ENCODE measurements at places on chromosomes 5 and 9.

- no peak for DNase-seq
Observed at GRCh38 chr9:128910906-128911305, 9.9 kb upstream of the PHYHD1 start.

GRCh38 chr5:38166832-38167231, 91.5 kb upstream of the EGFLAM start:
- DNase-seq: no peak

GRCh38 chr9:28624771-28625170, 1051.5 kb upstream of the C9orf72 start:
- no peak for DNase-seq

- DNase-seq: no peak
Observed at GRCh38 chr5:78727786-78728761, 79.5 kb upstream of the LHFPL2 start.

- no peak for DNase-seq
Observed at GRCh38 chr5:58490402-58491050, 709 bp upstream of the GAPT start.

- DNase-seq: no peak
Observed at GRCh38 chr9:128685636-128686489, 3.2 kb upstream of the SET start.

DNA sequence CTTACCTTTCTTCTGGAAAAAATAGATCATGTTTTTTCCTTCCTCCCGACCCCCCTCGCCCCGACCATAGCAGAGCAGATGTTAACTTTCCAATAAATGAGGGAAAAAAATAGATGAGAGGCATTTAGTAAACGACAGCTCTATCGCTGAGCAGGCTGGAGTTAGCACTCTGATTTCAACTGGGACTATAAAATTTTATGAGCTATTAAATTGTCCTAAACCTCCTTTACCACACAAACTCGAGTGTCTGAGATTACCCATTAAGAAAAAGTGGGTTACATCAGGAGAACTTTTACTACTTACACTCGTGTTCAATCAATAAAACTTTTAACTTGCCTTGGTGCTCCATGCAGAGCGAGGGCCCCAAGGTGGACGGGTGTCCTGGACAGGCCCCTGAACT, 59.8 kb upstream of the RNU6ATAC start:
- DNase-seq: no peak

DNA sequence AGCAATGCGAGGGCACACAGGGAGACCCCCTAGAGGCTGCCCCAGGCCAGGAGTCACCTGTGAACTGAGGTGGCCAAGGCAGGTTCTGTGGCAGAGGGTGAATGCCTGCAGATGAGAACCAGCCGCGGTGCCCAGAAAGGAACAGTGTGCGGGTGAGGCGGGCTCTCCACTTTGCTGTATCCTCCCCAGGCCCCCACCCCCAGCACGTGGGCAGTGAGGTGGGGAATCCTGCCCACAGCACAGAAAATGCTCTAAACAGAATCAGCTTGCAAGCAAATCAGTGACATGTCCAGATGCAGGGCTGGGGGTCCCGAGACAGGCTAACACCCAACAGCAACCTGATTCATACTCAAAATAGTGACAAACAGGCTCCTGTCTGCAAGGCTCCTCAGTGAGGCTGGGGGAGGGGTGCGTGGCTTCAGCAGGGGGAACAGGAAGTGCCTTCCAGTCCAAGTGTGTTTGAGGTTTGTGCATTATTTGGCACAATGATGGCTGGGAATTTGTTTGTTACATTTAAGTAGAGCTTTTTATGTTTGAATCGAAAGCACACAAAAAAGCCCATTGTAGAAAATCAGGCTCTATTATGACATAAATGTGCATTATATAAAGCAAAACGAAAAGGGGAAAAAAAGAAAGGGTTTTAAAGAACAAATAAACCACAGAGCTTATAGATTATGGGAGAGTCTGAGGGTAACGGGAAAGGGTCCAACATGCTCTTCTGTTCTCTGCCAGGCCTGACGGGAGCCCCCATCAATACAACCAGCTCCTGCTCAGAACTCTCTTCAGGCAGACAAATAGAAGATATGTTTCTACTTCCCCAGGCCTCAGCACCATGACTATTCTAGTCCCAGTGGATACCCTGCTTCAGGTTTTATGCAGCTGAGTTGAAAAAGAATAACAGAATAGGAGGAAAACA, 201.3 kb downstream of the HSD17B3 start:
- no peak for DNase-seq

DNA sequence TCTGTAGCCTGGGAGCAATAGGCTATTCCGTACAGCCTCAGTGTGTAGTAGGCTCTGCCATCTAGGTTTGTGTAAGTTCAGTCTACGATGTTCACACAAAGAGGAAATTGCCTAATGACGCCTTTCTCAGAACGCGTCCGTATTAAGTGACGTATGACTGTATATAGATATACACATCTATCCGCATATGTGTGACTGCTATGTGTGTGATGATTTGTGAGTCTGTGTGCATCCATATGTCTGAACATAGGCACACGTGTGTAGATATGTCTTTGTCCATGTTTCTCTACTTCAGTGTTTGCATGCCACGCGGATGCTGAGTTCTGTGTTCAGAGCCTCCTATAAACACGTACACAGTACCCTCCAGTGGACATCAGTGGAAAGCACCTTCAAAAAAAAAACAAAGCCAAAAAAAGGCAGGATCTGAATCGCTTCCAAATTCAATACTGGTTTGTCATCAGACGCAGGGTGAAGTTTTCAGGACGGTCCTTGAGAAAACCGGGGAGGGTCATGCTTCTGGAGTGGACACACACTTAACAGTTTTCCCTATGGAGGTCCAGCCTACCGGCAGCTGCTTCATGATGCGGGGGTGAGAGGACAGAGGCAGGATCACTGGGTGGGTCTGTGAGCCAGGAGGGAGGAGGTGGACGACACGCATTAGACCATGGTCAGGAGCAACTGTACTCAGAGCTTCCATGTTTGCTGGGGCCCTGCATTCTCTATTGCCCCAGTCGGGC, 29.5 kb upstream of the ALDH1B1 start:
- DNase-seq: peak; percentile 74

GRCh38 chr9:136282272-136282861, 21.5 kb downstream of the CCDC187 start:
- DNase-seq: no peak
